Stimulated activated CD8-positive, alpha-beta memory T cell treated with anti-CD3 and anti-CD28 coated beads, Interleukin-2, amount 100 ng/mL, for 1 hour (primary cell): ENCODE measurements at places on chromosomes 5 and 9.

GRCh38 chr5:148306446-148306845 is 5.8 kb upstream of the SPINK7 start:
- DNase-seq = no peak

DNA sequence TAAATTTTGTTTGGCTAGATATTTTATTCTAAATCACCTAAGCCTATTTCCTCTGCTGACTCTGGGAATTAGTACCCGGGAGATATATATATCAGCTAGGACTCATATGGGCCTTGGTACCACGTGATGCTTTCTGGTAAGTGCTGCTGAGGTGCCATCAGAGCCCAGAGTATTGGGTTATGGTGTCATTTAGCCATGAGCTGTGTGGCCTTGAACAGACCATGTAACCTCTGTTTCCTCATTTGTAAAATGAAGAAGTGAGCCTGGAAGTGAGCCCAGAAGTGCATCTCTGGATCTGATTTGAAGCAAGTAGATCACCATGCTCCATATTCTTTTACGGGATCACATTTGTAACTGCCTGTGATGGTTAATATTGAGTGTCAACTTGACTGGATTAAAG is 126.1 kb downstream of the GPBP1 start:
- DNase-seq = no peak

GRCh38 chr9:19199012-19199411 is 31.5 kb upstream of the DENND4C start:
- no peak for DNase-seq

DNA sequence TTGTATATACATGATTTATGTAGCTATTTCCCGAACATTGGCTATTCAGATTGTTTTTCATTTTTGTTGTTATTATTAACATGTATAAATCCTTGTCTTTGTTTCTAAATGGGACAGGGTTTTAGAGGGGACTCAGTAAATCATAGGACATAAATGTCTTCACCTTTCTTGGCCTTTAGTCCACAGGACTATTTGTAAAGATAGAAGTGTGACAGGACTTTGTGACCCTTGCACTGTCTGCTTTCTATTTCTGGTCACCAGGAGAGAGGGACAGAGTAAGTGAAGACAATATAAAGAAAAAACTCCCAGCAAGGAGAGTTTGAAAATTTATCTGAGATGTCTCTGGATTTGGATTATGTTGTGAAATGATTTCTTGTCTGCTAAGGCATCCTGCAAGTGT is 78.6 kb upstream of the GOLM1 start:
- no peak for DNase-seq

DNA sequence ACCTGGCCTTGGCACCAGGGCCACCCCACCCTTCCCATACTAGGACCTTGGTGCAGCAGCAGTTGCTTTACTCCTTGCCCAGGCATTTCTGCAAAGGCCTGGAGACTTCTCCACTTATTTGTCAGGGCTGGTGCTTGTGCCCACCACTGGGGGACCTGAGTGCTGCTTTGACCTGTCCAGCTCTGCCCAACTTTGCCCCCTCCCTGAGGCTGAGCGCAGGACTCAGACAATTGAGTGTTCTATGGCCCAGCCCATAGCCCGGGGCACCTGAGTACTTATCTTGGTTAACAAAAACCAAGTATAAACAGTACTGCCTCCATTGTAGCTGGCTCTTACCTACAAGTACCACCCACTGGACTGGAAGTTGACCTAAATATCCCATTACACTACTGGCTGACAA is 406.1 kb upstream of the CHD1 start:
- DNase-seq = no peak

GRCh38 chr9:136017289-136018190 is 56.4 kb upstream of the UBAC1 start:
- no peak for DNase-seq

DNA sequence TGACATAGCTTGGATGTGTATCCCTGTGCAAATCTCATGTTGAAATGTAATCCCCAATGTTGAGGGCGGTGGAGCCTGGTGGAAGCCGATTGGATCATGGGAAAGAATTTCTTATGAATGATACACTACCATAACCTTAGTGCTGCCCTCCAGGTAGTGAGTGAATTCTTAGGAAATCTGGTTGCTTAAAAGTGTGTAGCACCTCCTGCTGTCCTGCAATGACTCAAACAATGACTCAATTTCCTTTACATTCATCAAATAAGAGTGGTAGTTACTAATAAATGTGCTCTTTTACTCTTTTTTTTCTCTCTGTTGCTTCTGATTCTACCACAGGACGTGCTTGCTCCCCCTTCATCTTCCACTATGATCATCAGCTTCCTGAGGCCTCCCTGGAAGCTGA is 1696.0 kb upstream of the CDH9 start:
- DNase-seq = no peak

DNA sequence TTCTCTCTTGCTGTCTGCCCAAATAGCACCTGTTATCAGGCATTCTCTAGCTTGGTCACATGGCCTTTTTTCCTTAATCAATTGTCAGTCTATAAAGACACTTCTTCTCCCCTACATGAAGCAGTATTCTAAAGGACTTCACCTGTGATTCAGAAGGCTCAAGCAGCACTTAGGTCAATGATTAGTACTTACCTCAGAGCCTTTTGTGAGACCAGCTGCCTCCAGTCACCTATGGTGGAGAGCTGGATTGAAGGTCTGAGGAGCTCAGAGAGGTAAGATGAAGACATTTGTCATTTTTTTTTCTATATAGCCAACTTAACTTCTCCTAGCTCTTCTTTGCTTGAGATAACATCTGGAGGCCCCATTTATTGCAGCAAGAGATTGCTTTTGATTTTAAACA is 278.3 kb upstream of the PCSK5 start:
- no peak for DNase-seq

DNA sequence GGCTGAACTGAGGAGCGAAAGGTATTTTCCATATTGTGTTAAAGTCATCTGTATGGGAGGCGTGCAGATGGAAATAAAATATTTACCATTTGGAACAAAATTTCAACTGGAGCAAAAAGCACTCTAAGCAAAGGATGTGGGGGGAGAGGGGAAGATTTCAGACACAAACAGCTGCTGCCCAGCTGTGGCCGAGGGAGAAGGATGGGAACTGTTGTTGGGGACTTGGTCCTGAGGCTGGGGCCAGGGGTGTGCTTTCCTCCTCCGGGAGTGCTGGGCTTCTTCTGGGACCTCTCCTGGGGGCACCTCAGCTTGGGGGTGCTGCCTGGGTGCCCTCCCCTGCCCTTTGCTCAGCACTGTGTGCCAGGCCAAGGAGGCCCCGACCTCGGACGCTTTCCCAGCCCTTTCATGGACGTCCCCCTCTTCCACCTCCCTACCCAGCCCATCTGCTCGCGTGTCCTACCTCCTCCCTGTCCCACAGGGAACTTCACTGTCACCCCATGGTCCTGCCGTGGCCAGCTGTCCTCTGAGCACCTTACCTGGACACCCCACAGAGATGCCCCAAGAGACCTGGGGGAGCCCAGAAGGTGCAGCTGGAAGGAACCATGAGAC is 101.9 kb upstream of the COL5A1 start:
- no peak for DNase-seq
